ENCODE measurements at places on chromosomes 6 and 20.

DNA sequence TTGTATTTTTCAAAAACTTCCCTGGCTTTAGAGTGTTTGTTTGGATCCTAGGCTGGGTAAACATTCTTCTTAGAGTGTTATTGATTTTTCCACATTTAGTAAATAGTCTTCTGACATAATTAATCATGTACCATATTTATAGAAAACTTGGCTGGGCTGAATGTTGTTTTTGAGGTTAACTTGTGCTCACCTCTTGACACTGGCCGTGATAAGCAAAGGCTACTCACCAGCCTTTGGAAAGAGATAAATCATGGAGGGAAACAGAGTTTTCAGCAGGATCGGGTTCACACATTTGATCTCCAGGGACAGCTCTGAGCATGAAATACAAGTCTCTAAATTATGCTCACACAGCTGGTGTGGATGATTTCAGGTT lies 6.2 kb upstream of the CD93 start:
- DNase-seq = no peak

GRCh38 chr6:32991972-32992371 lies 17.4 kb downstream of the HLA-DOA start:
- no peak for DNase-seq

GRCh38 chr6:111061508-111061907 lies 25.8 kb upstream of the SLC16A10 start:
- no peak for DNase-seq

GRCh38 chr6:139823099-139823807 lies 448.8 kb upstream of the CITED2 start:
- no peak for DNase-seq

DNA sequence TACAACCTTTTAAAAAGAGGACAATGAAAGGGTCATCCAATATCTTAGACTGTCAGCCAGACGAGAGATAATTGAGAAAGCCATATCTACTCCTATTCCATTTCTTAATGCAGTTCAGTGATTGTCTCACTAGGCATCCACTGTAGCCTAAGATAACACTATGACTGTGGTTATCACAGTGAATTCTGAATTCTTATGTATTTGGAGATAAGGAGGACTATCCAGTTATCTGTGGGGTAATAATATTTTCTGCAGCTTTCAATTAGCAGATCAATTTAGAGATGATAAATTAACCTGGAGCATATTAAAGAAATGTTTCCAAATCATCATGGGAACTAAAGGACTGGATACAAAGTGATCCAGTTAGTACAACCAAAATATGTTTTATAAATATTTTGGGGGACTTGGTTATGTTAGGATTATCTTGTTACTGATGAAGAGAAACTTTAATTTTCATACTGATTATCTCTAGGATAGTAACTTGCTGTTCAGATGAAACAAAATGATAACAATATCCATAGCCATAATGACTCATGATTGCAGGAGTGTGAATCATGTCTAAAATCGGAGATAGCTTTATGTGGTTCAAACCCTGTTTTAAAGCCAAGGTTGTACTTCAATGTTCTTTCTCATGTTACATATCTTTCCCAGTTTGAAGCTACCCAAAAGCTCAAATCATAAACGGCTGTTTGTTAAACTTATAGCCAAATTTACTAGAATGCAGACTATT lies 1152.0 kb downstream of the HACE1 start:
- no peak for DNase-seq

DNA sequence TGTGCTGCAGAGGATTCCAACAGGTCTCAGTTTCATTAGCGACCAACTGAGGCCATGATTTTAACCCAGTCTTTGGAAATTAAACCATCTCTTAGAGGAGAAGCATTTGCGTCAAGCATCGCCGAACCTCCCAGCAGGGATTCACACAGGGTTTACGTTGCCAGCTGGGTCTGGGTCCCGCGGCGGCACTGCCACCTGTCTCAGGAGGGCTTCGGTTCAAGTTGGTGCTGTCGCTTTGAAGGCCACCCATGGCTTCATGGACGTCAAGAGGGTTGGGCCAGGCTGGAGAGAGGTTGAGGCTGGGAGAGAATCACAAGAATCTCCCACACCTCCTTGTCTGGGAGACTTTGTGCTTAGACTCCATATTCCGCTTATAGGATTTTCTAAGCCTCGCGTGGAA lies 43.0 kb upstream of the FRMD1 start:
- no peak for DNase-seq

DNA sequence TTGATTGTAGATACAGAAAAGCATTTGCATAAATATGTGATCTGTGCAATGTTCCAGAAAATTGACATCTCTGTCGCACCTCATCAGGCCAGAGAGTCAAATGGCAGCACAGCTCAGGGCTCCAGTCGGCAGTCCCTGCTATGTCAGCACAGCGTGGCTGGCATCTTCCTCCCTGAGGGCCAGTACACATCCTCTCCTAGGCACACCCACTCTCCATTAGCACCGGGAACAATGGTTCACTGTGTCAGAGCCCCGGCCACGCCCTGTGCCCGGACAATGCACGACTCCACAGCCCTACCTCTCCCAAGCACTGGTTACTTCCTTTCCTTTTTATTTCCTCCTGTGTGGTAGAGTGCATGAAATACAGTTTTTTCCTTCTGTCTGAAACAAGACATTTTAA lies 114.9 kb downstream of the FOXC1 start:
- DNase-seq = no peak

DNA sequence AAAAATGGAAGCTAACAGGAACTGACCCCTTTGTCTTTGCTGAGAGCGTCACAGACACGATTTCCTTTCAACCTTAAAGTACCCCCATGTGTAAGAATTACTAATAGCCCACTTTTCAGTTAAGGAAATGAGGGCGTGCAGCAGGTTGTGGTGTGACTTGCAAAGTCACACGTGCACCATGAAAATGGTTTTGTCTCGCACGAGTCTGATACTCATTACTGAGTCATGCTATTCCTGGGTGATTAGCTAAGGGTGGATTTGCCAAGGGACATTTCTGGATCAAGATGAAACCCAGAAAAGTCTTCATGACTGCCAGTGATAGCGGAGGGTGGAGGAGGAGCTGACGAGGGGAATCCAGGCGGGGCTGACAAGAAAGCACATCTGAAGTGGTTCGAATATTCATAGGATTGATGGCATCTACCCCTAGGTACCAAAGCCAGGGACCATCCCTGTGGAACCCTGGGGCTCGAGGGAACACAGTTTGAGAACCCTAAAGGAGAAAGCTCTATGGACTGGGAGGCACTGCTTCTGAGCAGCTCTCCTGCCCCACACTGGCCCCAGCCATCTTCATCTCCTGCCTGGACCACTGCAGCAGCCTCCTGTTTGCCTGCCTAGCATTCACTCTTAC lies 12.1 kb upstream of the NFATC2 start:
- peak; percentile 41 for DNase-seq

GRCh38 chr20:51873652-51874051 lies 71.3 kb upstream of the SALL4 start:
- no peak for DNase-seq

GRCh38 chr6:156839591-156840001 lies 62.4 kb downstream of the ARID1B start:
- no peak for DNase-seq

- no peak for DNase-seq
Observed at GRCh38 chr6:141313986-141314385, 818.7 kb upstream of the GJE1 start.

DNA sequence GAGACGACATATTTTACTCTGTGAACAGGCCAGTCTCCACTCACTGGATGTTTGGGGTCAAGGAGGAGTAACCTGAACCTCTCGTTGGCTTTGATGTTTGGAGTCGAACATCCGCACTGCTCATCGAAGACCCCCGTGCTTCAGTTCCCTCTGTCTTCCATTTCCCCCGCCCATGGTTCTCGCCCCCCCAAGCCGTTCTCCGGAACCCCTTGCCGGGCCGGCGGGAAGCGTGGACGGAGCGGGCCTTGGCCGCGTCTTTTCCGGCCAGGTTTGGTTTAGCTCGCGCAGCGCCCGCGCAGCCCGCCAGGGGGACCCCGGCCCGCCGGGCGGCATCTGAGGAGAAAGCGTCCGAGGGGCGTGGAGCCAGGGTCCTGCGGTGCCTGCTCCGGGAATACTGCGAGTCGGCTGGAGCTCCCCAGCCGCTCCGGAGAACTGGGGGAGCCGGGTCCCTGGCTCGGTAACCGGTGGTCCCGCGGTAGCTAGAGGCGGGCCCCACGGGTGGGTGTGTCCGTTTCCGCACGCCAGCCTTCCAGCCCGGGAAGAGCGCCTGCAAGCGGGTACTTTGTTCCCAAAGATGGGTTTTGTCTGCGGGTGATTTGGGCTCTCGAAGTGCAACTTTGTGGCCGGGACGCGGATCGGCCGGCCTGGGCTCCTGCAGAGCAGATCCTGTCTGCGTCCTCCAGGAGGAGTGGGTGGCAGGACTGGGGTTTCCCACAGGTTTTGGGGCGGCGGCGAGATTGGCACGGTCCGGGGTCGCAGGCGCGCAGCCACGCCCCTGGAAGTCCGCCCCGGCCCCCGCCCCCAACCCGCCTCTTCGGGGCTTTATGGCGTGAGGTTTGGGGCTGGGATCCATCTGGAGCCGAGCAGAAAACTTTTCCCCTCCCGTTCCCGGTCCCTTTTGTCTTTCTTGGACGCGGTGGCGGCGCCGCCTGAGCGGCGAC lies at the start of gene TMEM200A:
Gene TMEM200A (plus strand): TSS at position 852 of the 941 bp plus-strand sequence. CDS start 74,406 bp downstream, outside the sequence.
- no peak for DNase-seq

- no peak for DNase-seq
Observed at GRCh38 chr6:34572021-34572420, 15.9 kb upstream of the SPDEF start.

- no peak for DNase-seq
Observed at GRCh38 chr6:26520237-26520849, 17.8 kb upstream of the HMGN4 start.

DNA sequence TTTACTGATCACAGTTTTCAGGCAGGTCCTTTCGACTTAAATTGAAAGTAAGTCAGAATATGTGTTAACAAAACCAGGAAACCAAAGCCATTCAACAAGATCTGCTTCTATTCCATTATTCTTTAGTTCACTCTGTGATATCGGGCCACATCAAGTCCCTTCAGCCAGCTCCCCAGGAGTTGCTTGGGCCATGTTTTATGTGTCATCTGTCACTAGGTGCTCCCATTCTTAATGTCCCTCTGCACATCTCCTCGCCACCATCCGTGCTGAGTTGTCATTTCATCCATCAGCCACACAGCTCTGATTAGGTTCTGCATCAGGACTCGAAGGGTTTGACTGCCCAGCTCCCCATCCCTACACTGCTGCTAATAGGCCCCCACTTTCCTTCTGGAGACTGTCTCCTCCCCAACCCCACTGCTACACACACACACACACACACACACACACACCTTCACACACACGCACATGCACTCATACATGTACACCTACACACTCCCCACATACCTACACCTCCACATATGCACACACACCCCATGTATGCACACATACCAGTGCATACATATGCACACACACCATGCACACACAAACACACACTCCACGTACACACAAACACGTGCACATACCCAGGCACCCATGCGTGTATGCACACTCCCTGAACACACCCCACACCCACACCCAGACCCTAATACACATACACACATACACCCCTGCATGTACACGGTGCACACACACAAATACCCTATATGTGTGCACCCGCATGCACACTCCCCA lies 143.3 kb upstream of the GMDS start:
- DNase-seq = no peak

DNA sequence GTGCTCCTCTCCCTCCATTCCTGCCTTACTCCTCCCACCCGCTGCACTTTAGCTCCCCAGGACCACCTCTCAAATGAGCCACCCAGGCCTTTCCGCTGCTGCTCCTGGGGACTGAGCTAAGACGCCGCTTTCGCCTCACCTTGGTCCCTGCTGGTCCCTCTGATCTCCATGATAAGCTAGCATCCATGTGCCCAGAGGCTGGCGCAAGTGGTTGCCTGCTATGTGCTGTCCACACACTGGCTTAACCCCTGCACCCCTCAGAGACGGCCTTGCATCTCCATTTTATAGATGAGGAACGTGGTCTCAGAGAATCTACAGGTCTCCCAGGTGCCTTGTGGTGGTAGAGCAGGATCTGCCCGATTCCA lies 160.1 kb upstream of the PMEPA1 start:
- DNase-seq = no peak

- DNase-seq = no peak
Observed at GRCh38 chr20:10877342-10877741, 203.5 kb upstream of the JAG1 start.

- no peak for DNase-seq
Observed at GRCh38 chr6:45300736-45301135, 27.4 kb upstream of the RUNX2 start.

DNA sequence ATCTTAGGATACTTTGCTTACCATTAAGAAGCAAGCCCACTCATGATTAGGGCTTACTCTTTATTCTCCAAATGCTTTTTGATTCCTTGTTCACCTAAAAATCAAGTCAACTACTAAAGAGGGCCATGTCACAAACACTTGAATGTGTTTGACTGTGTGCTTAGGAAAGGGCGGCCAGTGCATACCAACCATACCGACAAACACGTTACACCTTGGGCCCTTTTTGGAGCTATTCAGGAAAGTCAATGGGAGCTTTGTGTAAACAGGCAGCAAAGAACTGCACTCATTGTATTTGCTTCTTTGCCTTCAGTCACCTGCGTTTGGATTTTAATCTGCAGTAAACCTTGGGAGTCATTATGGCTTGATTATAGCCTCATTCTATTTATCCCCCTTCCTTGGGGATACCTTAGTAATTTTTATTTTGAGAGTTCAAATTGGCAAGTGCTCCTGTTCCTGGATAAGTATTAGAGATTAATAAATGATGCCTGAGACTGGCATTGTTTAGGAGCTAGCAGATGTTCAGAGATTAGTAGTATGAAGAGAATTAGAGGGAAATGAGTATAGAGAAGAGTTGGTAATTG lies 102.6 kb upstream of the HDGFL1 start:
- DNase-seq = no peak

GRCh38 chr20:37225146-37225545 lies 36.5 kb downstream of the GHRH start:
- DNase-seq = no peak

DNA sequence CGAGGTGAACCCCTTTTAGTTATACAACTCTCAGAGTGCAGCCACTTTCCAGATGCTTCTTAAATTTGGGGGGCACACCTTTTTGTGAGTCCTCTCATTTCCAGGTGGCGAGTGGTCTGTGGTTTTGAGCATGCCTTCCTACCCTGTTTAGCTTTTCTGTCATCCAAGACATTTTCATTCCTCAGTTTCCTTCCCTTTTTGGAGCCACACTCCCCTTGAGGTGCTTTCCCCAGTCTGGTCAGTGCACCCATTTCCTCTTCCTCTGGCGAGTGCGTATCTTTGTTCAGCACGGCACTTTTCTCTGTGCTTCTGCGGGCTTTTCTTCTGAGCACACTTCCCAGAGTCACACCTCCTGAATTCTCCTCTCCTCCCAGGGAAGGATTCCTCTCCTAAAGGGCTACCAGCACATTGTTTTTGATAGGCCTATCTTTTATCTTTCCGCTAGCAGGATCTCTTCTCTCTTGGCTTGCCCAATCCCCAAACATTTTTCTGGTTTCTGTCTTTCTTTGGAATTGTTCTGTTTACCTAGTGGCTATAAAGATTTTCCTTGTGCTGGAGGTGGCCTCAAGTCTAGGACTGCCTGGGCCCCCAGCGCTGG lies 1.4 kb downstream of the PHF20 start:
- DNase-seq = no peak

DNA sequence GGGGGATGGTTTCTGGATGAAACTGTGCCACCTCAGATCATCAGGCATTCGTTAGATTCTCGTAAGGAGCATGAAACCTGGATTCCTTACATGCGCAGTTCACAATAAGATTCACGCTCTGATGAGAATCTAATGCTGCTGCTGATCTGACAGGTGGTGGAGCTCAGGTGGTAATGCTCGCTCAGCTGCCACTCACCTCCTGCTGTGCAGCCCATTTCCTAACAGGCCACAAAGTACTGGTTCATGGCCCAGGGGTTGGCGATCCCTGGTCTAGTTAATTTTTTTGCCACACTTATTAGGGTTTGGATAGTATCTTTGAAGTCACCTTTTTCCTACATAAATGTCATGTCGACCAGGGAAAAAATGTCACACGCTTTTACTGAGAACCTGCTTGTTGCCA lies 96.8 kb upstream of the MLIP start:
- no peak for DNase-seq

All from AG04449 (cell line).